ENCODE measurements at places on chromosomes 16 and 17.

GRCh38 chr17:42982266-42982665 lies 1.9 kb downstream of the RUNDC1 start:
- DNase-seq: no peak

- no peak for DNase-seq
Measured at GRCh38 chr17:66420961-66421371, 118.6 kb downstream of the PRKCA start.

DNA sequence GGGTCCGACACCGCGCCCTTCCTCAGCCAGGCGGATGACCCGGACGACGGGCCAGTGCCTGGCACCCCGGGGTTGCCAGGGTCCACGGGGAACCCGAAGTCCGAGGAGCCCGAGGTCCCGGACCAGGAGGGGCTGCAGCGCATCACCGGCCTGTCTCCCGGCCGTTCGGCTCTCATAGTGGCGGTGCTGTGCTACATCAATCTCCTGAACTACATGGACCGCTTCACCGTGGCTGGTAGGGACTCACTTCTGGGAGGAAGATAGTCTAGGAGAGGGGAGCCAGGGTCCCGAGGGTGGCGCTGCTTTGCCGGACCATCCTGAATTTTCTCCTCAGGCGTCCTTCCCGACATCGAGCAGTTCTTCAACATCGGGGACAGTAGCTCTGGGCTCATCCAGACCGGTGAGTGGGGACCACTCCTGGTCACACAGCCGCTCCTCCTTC lies 601 bp downstream of the SPNS1 start:
- no peak for DNase-seq

GRCh38 chr17:10171581-10171981 lies 26.8 kb downstream of the GAS7 start:
- no peak for DNase-seq

DNA sequence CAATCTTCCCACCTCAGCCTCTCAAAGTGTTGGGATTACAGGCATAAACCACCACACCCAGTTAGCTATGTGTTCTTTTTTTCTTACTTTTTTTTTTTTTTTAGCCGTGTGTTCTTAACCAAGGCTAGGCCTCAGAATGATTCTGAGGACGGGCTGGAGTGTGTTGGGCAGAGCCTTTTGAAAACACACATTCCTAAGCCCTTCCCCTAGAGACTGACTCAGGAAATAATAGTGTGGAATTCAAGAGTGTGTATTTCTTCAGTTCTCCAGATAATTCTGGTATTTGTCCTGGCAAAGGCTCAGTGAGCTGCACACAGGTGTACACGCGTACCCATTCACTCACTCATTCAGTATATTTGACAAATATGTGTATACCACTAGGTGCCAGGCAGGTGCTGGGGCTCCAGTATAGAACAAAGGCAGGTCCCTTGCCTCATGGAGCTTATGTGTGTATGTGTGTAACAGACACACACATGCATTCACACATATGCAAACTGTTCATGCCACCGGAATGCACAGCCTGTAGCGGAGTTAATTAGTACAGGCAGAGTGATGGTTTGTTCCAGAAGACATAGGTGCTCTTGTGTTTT lies 19.4 kb upstream of the NFATC3 start:
- DNase-seq: no peak

DNA sequence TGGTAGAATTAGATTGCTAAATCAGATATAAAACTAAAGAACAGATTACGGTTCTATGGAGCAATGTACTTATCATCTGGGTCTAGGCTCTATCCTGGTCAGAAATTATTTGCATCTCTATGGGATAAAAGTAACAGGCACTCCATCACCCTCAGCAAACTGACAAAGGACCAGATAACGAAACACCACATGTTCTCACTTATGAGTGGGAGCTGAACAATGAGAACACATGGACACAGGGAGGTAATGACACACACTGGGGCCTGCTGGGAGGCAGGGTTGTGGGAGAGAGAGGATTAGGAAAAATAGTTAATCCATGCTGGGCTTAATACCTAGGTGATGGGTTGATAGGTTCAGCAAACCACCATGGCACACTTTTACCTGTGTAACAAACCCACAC lies 61.9 kb downstream of the MPHOSPH6 start:
- DNase-seq: no peak

GRCh38 chr16:82042846-82043245 lies 7.8 kb downstream of the HSD17B2 start:
- no peak for DNase-seq

DNA sequence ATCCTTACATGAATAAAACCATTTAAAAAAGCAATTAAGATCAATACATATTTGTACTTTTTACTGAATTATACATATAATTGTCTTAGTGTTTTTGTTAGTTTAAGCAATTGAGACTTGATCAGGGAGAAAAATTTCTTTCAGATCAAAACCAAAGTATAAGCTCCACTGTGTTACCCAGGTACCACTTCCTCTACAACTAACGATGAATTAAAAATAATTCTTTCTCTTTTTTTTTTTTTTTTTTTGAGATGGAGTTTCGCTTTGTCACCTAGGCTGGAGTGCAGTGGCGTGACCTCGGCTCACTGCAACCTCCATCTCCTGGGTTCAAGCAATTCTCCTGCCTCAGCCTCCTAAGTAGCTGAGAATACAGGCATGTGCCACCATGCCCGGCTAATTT lies 6.8 kb downstream of the FBXO47 start:
- DNase-seq: no peak

GRCh38 chr17:10018461-10018891 lies 113.4 kb upstream of the RCVRN start:
- no peak for DNase-seq

- no peak for DNase-seq
Measured at GRCh38 chr16:83105279-83106077, 478.7 kb downstream of the CDH13 start.

DNA sequence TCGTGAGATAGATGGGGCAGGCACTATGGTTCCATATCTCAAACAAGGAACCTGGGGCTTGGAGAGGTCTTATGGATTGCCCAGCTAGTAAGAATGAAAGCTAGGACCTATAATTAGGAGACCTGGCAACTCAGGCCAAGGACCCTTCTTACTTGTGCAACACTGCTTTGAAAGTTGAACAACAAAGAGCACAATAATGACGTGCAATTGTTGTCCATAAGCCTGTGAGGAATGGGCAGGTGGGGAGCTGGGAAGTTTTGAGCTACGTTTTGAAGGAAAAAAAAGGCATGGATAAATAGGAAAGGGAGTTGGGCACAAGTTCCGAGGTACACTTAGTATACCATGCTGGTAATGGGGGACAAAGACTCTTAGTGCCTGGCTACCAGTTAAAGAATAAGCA lies 104.3 kb downstream of the HS3ST3B1 start:
- no peak for DNase-seq

DNA sequence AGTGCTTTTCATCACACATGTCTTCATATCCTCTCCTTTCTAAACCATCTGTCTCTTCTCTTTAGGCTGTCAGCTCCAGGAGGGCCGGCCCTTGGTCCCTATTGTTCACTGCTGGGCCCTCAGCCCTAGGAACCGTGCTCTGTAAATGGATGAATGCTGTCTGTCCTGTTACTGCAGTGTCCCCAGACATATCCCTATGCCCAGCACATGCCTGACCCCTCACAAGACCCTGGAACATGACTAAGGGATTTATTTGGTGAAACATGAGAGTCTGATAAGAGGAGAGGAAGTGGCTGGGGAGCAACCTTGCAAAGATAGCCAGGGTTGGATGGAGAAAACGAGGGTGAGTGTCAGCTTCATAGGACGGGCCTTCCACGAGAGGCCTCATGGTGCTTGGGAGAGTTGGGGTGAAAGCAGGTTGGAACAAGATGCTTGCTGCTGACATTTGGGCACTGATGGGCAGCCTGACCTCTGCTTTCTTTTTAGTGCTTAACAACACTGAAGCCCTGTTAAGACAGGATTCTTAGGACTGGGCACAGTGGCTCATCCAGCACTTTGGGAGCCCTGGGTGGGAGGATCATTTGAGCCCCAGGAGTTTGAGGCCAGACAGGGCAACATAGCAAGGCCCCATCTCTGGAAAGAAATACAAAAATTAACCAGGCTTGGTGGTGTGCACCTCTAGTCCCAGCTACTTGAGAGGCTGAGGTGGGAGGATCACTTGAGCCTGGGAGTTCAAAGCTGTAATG lies 39.0 kb downstream of the ABCC1 start:
- DNase-seq: no peak

- no peak for DNase-seq
Measured at GRCh38 chr17:81511554-81511803, 1.1 kb downstream of the ACTG1 start.

- DNase-seq: no peak
Measured at GRCh38 chr16:83171396-83171795, 544.6 kb downstream of the CDH13 start.

DNA sequence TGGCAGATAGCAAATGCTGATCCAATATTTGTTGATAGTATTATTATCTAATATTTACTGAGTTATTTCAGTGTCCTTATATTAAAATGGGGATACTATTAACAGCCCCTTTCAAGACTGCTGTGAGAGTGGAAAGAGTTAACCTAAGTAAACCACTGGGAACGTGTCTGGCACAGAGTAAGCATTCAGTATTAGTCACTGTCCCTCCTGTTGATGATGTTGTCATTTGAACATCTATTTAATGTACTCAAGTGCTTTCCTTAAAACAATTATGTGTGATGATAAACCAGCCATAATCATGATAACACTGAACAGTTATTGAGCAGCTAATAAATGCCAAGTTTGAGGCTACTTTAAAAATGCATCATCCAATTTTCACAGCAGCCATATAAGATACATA lies 135.7 kb upstream of the XYLT1 start:
- no peak for DNase-seq

GRCh38 chr17:82200135-82200534 lies 12.5 kb downstream of the CCDC57 start:
- DNase-seq: no peak

GRCh38 chr16:55728797-55729196 lies 73.0 kb downstream of the SLC6A2 start:
- DNase-seq: no peak

- DNase-seq: no peak
Measured at GRCh38 chr17:32314636-32315035, 27.3 kb downstream of the C17orf75 start.

DNA sequence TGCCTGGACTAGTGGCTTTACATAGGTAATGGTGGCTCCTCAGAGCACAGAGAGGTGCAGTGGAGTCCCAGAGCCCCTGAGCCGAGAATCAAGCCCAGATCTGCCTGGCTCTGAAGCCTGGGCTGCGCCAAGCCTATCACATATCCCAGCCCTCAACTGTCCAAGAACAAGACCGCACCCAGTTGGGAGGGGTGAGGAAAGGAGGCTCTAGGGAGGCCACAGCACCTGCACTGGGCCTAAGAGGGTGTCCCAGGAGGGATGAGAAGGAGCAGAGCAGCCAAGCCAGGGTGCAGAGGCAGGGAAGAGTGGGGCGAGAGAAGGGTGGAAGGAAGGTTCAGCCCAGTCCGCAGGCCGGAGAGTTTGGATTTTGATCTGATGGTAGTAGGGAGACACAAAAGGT lies 941 bp upstream of the RNF112 start:
- no peak for DNase-seq

DNA sequence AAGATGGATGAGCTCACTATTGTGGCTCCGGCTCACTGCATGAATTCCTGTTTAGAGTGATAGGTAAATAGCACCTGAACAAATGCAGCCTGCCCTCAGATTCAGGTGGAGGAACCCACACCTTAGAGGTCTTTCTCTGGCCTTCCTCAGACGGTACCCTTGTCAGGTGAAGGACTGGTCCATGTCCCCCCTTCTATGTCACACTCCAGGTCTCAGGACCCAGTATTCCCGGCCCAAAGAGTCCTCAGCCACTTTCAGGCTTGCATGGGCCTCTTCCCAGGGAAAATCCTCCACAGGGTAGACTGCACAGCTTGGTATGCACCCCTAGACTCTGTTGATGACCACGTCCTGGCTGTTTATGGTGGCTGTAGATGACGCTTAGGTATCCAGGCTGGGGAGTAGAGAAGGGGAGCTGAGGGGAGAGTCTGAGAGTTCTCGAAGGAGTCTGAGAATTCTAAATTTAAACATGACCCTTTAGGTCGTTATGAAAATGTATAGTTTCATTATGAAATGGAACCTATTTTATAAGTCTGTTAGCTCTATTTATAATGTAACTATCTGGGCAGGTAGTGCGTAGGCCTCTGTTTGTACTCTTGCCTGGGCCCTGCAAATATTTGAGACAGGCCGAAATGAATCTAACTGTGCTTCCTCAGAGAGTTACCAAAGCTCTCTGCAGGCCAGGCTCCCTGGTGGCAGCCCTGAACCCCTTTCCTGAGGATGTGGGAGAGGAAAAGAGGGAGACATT lies 32.5 kb upstream of the CCR7 start:
- no peak for DNase-seq

DNA sequence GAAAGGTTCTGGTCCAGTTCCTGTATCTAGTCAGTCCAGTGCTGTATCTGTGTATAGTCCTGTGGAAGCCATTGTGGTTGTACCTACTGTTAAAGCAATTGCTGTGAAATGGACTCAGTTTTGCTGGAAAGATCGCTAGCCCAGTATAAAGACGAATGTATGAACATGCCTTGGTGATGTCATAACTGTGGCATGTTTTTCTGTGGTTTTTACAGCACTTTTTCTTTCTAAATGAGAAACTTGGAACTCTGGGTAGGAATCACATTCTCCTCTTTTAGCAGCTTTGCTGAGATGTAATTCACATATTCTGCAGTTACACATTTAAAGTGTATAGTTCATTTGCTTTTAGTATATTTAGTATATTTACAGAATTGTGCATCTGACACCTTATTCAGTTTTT lies 58.1 kb downstream of the MAP2K4 start:
- DNase-seq: no peak

DNA sequence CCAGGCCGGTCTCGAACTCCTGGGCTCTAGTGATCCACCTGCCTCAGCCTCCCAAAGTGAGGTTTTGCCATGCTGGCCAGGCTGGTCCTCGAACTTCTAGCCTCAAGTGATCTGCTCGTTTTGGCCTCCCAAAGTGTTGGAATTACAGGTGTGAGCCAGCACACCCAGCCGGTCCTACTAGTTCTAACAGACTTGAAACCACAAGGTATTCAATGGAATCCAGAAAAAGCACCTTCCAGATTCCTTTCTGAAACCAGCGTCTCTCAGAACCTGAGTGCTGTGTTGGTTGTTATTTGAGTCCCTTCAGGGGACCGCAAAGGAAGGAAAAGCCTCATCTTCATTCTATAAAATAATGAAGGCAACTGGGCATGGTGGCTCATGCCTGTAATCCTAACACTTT lies 4.1 kb downstream of the KRABD2 start:
- no peak for DNase-seq

DNA sequence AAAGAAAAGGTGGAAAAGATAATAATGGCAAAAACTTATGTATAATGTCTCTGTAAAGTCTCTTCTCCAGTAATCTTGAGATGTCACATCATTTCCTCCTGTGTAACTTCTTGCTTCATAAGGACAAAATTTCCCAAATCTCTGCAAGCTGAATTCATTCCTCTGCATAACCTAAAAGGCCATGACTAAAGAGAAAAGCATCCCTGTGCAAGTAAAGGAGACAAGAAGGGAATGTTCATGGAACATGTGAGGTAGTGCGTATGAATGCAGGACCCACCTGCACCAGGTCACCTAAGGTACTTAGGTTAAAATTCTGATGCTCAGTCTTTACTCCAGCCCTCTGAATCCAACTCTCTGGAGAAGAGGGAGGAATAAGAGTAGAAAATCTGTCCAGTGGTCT lies 46.9 kb upstream of the NLK start:
- DNase-seq: no peak

Measured in epithelial cell of proximal tubule (primary cell).